Activated naive CD4-positive, alpha-beta T cell treated with anti-CD3 and anti-CD28 coated beads, Interleukin-2, amount 50 U/mL, for 16 hours (primary cell): ENCODE measurements at places on chromosomes 5 and 9.
A peak's percentile ranks its signal among the peaks of the same experiment; 100 is the strongest.

DNA sequence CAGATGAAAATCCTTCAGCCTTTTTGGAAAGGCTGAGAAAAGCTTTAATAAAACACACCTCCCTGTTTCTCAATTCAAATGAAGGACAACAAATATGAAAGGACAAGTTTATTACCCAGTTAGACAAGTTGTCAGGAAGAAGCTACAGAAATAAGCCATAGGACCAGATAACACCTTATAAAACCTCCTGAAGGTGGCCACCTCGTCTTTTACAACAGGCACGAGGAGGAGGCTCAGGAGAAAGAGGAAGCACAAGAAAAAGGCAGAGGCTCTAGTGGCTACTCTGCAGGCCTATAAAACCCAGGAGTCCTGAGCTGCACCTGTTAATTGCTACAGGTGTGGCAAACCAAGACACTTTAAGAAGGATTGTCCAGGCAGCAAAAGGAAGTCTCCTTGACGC is 352.1 kb upstream of the CDH18 start:
- DNase-seq, result no peak

- no peak for DNase-seq
Observed at GRCh38 chr9:91920630-91921350, 29.2 kb downstream of the ROR2 start.

GRCh38 chr9:35861161-35861897 is 8.9 kb downstream of the OR13J1 start:
- no peak for DNase-seq

DNA sequence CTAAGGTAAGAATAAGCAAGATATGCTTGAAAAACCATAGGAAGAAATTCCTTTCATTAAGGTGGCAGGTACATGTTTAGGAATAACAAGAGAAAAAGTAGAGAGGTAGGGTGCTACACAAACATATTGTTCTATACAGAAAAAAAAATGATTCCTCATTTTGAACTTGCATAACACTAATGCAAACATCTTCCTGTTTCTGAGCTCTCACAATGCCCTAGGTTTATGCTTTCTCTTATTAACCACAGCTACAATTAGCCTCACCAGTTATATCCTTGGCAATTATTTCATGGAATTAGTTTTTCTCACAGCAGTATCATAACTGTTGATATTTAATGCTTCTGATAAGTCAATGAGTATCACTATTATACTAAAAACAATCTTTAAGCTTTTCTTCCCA is 20.7 kb downstream of the CEMIP2 start:
- no peak for DNase-seq

DNA sequence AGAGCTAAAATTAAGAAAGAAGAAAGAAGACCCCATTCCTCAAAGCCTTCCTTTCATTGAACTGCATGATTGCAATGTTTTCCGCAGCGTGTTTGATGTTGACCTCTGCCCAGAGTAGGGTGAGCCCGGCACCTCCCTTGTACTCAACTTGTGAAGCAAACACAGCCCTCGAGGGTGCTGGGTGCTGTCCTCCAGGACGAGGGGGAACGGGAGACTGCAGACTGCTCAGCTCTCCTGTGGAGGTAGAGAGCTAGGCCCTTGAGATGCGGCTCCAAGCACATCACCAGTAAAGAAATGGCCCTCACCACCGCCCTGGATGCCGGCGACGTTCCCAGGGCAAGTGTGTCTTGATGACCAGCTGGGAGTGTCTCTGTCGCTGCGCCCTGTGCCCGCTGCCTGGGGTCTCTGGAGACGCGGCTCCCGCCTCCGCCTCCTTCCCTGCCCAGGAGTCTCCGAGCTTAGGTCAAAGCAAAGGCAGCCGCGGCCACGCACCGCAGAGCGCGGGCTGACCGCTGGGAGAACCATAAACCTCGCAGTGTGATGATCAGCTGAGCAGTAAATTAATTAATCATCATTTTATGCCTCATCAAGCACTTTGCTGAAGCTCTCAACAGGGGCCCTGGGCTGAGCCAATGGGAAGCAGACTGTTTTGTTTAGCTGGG is 108.7 kb downstream of the IRX2 start:
- DNase-seq, result no peak

DNA sequence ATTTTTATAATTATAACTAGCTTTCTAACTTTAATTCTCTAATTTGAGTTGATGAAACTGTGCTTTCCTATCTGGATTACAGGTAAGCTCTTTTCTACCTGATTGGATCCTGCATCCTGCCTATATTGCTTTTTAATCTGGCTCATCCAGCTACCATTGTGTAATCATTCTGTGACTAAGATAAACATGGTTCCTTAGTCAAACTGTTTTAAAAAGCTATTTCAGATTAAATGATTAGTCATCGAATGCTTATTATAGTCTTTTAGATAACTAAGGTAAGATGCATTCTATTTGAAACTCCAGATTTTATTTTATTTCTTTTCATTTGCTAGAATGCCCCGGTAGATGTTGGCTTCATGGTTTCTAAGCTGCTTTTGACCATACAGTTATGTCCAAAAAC is 50.7 kb downstream of the ICE1 start:
- no peak for DNase-seq

DNA sequence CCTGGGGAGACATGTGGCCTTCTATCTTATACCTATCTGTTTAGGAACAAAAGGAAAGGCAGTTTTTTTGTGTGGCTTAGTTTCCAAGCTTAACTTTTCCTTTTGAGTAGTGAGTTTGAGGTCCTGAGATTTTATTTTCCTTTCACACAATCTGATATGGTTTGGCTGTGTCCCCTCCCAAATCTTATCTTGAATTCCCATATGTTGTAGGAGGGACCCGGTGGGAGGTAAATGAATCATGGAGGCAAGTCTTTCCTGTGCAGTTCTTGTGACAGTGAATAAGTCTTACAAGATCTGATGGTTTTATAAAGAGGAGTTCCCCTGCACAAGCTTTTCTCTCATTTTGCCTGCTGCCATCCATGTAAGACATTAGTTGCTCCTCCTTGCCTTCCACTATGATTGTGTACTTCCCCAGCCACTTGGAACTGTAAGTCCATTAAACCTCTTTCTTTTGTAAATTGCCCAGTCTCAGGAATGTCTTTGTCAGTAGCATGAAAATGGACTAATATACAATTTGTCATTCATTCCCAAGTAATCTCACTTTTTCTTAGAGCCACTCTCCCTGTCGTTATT is 4.7 kb upstream of the CLTB start:
- DNase-seq, result no peak

DNA sequence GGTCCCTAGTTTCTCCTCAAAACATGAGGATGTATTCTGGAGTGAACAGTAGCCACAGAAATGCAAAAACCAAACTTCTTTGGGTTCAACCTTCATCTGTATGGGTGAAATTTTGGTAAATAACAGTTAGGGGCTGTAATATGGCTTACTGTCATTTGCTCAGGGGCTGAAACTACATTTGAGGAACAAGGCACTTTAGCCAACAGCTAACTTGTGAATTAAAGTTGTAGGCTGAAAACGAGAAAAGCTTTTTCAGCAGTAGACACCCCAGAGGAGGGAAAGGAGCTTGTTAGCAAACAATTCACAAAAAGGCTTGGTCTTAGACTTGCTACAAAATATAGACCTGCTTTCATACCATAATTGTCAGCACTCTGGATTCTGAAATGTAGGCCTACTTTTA is 6.6 kb downstream of the TMEM171 start:
- no peak for DNase-seq

GRCh38 chr9:22146604-22147003 is 137.5 kb upstream of the CDKN2B start:
- DNase-seq, result no peak

DNA sequence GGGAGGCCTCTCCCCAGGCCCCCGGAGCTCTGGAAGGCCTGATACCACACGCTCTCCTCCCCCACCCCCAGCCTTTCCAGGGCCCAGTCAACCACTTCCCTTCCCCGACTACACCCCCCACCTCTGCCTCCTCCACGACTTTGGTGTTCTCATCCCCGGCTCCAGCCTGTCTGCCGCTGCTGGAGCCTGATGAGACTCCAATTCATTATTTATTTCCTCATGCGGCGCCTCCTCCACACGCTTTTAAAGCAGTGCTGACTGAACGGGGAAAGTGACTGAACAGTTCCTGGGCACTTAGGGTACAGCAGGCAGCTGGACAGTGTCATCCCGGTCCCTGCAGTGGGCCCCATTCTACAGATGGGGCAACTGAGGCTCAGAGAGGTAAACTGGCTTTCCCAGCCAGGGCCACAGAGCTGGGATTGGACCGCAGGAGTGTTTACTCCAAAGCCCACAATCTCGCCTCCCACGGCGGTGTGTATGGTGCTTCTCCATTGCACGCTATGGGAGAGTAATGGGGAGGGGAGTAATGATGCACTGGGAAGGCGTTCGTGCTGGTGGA is 15.9 kb upstream of the RPL26L1 start:
- no peak for DNase-seq

DNA sequence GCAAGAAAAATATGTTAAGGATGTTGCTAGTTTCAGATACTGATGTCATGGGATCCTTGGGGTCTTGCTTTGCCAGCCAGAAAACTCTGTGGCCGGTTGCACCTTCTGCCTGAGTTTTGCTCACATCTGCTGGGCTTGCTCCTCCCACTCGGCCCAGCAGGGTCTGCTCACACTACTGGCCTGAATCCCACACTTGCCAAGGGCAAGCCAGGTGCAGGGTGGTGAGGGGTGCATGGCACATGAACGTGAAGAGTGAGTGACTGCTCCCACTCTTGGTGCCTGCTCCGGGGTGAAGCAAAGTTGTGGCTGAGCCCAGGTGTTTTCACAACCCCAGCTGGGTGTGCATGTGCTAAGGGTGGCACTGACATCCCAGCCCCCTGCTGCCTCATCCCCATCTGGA is 83.1 kb upstream of the STARD4 start:
- DNase-seq, result no peak

- no peak for DNase-seq
Observed at GRCh38 chr9:34025062-34025461, 23.6 kb downstream of the UBAP2 start.

GRCh38 chr9:132800038-132800648 is 77.9 kb downstream of the AK8 start:
- peak; percentile 65 for DNase-seq

- DNase-seq, result no peak
Observed at GRCh38 chr5:161544350-161544765, 2.2 kb downstream of the GABRB2 start.

DNA sequence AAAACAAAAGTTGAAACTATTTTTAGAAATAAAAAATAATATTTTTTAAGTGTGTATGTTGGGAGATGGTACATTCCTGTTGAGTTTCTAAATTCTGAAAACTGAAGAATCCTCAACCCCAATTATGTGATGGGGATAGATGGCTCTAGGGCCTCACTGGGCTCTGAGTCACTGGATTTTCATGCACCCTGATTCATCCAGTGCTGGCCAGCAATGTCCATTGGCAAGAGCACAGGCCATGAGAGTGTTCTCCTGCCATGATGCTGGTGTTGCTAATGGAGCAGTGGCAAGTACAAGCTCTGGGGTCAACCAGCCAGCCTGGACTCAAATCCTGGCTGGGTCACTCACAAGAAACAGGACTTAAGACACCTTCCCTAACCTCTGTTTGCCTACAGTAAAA is 23.3 kb downstream of the SMIM23 start:
- no peak for DNase-seq

DNA sequence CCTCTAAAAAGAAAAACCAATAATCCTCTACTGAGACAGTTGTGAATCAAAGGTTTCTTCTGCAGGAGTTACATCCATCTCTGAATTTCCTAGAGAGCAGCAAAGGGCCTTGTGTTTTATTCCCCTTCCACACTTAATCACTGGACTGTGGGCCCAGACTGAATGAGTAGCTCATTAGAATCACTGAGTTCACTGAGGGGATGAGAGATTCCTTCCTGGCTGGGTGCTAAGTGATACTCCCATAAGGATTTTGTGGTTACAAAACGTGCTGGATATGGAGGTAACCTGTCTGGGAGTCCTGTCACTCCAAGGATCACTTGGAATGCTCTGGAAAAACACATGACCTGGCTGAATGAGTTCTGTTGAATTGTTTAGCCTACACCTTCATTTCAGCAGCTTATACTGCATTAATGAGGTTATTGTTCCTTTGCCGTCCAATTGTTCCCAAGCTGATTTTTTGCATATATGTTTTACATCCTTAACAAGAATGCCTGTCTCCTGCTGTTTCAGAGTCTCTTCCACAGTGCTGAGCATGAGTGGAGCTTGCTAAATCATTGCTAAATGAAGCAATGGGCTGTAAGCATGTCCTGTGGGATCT is 82.9 kb downstream of the MEF2C start:
- no peak for DNase-seq

DNA sequence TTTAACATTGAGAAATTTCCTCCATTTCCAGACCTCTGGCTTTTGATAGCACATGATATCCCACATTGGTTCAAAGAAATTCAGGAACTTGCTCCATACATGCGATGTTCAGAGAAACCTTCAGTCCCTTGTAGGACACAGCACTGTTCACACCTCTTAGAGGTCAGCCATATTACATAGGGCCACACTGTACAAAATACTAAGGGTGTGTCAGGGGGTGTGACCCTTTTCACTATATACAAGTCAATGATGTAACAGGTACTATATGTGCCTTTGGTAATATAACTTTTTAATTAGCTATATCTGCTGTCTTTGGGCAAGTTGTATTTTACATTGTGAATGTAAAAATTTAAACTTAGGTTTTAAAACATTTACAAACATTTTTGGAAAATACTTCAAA is 505.5 kb downstream of the ENC1 start:
- no peak for DNase-seq

DNA sequence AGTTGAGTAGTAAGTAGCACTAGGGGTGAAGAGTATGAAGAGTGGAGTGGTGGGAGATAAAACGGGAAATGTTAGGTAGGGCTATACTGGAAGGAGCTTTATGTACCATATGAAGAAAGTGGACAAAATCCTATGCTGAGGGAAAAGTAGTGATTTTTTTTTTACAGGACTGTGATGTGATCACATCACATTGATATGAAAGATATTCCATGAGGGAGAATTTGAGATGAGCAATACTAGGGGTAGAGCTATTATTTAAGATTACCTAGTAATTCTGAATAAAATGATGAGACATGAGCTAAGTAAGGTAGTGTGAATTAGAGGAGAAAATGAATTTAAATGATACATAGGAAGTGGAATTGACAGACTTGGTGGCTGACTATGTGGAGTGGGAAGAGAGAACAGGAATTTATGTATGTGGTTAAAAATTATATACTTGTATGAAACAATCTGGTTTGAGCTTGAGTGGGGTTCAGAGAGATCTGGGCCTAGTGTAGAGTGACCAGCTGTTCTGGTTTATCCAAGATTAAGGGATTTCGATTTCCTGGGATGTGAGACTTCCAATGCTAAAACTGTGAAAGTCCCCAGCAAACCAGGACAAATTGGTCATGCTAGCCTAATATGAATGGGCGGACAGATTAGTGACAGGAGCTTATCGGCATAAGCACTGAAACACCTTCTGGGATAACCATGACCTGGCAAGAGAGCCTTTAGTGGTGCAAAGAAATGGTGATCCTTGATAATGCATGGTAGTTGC is 29.3 kb upstream of the STOM start:
- no peak for DNase-seq
